ENCODE measurements at places on chromosomes 11 and 22. TPM values are rescaled to one million over a fixed set of nuclear protein-coding genes. Genes with fewer than 3 reads are reported as not detected.

GRCh38 chr11:1642288-1643145 is 12.9 kb downstream of the KRTAP5-5 start:
- no peak overlapping the region for H3K27ac ChIP-seq
- no peak for DNase-seq
- H3K4me3 ChIP-seq: no peak overlapping the region
- H3K4me1 ChIP-seq: no peaks in the 10 kb centered on the region
- H3K36me3 ChIP-seq: no peaks in the 10 kb centered on the region

PYGM gene
- 1.8 TPM for total RNA-seq

- DNase-seq: no peak
- H3K27ac ChIP-seq: no peak overlapping the region
- H3K4me1 ChIP-seq: peaks cover 2% of the 10 kb centered on the region
- H3K27me3 ChIP-seq: no peaks in the 10 kb centered on the region
- H3K36me3 ChIP-seq: peaks cover 6% of the 10 kb centered on the region
- no peak overlapping the region for H3K4me3 ChIP-seq
Observed at GRCh38 chr11:130872981-130873380, 43.3 kb downstream of the SNX19 start.

DNA sequence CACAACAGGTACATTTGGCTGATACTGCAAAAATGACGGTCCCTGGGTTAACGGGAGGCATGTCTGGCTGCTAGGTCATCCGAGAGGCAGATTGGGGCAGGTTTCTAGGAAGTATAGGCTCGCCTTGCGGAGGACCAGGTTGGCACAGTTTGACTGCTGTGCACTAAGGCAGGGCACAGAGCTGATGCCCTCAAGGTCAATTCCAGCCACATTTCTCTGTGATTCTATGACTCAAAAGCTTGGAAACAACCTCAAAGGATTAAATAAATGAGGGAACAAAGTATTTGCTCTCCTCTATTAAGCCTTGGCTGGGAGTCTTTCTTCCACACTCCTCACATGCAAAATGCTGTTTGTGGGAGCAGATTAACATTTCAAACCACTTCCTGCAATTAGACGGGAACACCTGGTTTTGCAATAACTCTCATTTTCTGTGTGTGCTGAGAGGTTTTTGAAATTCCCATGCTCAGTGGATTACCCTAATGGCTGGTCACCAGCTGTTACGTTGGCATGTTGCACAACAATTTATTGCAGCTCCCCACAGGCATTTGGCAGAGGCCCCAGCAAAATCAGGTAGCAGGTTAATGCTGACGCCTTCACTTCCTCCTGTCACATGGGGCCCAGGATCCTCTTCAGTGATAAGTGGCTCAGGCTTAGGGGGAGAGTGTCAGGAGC is 61.0 kb upstream of the PLET1 start:
- no peak for DNase-seq
- H3K4me1 ChIP-seq: peaks cover 13% of the 10 kb centered on the region
- peaks cover 6% of the 10 kb centered on the region for H3K36me3 ChIP-seq
- no peak overlapping the region for H3K27ac ChIP-seq

- no peak overlapping the region for H3K4me3 ChIP-seq
- no peaks in the 10 kb centered on the region for H3K4me1 ChIP-seq
- H3K27ac ChIP-seq: no peak overlapping the region
- peak; percentile 32 for DNase-seq
- H3K27me3 ChIP-seq: peaks cover 20% of the 10 kb centered on the region
Observed at GRCh38 chr11:113532697-113533424, 57.7 kb upstream of the DRD2 start.

- no peaks in the 10 kb centered on the region for H3K4me1 ChIP-seq
- no peak overlapping the region for H3K4me3 ChIP-seq
- H3K27ac ChIP-seq: no peak overlapping the region
- no peaks in the 10 kb centered on the region for H3K27me3 ChIP-seq
- no peaks in the 10 kb centered on the region for H3K36me3 ChIP-seq
- peak; percentile 51 for DNase-seq
Observed at GRCh38 chr11:75450826-75451821, 18.1 kb upstream of the KLHL35 start.

DNA sequence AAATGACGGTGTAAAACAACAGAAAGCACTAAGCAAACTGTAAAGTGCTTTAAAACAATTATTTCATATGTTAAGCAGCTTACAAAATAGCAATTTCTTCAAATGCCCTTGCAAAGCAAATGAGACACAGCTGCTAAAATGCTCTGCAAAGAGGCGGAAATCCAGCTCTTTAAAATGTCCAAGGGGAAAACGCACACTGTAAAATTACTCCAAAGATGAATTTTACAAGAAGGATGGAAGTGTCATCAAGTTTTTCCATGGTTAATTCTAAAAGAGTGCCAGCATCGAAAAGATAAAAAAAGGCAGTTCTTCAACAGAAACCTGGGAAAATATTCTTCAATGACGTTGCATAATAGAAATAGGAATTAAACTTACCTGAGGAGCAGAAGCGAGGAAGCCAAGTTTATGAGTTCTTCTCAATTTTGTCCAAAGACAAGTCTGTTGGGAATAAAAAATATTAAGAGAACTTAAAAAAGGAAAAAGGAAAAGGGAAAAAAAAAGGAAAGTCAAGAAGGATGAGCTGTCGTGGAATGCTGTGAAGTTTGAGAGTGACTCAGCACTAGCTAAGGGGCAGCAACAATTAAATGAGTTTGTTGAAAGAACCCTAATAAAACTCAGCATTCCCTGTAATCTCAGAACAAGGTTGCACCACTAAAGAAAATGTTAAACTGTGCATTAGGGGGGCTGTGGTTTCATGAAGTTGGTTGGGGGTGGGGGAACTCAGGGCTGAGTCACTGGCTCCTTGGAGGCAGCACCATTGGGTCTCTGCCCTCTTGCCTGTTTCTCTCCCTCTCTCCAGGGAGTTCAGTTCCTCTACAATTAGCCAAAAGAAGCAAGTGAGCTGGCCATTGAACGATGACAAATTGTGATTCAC is 64.2 kb upstream of the BLID start:
- H3K4me1 ChIP-seq: no peaks in the 10 kb centered on the region
- H3K36me3 ChIP-seq: no peaks in the 10 kb centered on the region
- no peaks in the 10 kb centered on the region for H3K27me3 ChIP-seq
- no peak for DNase-seq
- no peak overlapping the region for H3K4me3 ChIP-seq

GRCh38 chr11:93585758-93586157 is 42.6 kb upstream of the SMCO4 start:
- H3K4me1 ChIP-seq: no peaks in the 10 kb centered on the region
- no peak for DNase-seq
- no peak overlapping the region for H3K27ac ChIP-seq
- H3K36me3 ChIP-seq: peaks cover 1% of the 10 kb centered on the region

DNA sequence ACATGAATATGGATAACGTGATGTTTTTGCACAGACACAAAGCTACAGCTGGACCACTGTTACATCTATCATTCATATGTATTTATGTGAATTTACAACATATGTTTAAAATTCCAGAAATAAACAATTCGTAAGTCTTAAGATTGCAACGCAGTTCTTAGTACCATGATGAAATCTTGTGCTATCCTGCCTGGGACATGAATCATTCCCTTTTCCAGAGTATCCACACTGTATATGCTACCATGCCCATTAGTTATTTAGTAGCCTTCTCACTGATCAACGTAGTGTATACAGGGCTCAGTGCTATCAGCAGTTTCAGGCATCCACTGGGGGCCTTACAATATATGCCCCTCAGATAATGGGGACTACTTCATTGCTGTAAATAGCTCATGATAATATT is 4.3 kb downstream of the ATL3 start:
- DNase-seq: no peak
- H3K27me3 ChIP-seq: no peaks in the 10 kb centered on the region
- no peak overlapping the region for H3K27ac ChIP-seq
- H3K4me3 ChIP-seq: no peak overlapping the region

DNA sequence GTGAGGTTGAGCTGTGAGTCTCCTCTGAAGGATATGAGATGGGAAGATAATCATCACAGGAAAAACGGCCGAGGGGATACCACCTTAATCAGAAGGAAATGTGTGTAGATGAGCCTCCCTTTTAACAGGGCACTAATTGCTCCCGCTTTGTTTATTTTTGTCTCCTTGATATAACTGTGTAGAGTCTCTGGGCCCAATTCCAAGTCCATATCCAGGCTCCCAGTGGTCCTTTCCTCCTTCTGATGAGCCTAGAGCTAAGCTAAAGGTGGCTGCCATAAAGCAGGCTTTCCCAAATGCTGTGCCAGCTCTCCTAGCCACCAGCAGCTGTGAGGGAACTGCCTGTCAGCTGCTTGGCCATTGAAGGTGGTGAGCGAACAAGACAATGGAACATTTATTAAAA is 17.1 kb upstream of the CCDC90B start:
- DNase-seq: no peak
- no peaks in the 10 kb centered on the region for H3K4me1 ChIP-seq
- no peak overlapping the region for H3K4me3 ChIP-seq
- H3K27me3 ChIP-seq: peaks cover 3% of the 10 kb centered on the region

PHF21B gene
- not detected for total RNA-seq

- peaks cover 9% of the 10 kb centered on the region for H3K27me3 ChIP-seq
- H3K4me1 ChIP-seq: no peaks in the 10 kb centered on the region
- H3K36me3 ChIP-seq: no peaks in the 10 kb centered on the region
- no peak for DNase-seq
Observed at GRCh38 chr11:113177671-113178070, 136.7 kb upstream of the TTC12 start.

FAM83F gene
- 3.6 TPM for total RNA-seq

DNA sequence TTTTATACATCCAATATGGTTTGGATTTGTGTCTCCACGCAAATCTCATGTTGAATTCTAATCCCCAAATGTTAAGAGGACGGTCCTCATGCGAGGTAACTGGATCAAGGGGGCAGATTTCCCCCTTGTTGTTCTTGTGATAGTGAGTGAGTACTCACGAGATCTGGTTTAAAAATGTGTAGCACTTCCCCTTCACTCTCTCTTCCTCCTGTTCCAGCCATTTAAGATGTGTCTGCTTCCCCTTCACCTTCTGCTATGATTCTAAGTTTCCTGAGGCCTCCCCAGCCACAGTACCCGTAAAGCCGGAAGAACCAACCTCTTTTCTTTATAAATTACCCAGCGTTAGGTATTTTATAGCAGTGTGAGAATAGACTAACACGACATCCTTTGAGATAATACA is 98.6 kb downstream of the TTC28 start:
- no peak overlapping the region for H3K4me3 ChIP-seq
- H3K4me1 ChIP-seq: peaks cover 2% of the 10 kb centered on the region
- peaks cover 32% of the 10 kb centered on the region for H3K27me3 ChIP-seq

DNA sequence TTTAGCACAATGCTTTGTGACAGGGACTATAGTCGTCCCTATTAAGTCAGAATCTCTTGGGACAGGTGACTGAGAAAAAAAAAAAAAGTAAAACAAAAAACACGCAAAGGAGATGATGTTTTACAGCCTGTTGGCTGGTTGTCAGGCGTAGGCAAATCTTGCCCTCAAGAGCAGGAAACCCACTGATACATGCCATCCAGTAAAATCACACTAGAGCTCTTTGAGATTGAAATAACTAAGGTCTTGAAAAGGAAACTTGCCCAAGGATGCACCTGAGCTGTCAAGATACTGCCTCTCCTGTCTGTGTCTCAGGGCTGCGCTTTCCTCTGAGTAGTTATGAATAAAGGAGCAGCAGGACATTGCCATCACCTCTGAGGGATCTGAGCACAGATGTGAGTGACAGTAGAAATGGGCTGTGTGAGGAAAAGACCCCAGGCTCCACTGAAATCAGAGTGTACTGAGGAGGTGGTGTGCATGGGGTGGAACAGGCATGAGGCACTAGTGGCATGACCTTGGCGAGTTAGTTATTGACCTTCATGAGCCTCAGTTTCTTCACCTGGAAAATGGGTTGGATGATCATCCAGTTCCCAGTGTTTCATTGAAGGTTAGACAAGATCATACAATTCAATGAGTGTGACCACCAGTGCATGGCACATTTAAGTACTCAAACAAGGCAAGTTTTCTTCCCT is 23.3 kb downstream of the MICAL2 start:
- H3K4me1 ChIP-seq: peaks cover 26% of the 10 kb centered on the region
- DNase-seq: no peak
- no peaks in the 10 kb centered on the region for H3K36me3 ChIP-seq
- H3K27me3 ChIP-seq: no peaks in the 10 kb centered on the region

DNA sequence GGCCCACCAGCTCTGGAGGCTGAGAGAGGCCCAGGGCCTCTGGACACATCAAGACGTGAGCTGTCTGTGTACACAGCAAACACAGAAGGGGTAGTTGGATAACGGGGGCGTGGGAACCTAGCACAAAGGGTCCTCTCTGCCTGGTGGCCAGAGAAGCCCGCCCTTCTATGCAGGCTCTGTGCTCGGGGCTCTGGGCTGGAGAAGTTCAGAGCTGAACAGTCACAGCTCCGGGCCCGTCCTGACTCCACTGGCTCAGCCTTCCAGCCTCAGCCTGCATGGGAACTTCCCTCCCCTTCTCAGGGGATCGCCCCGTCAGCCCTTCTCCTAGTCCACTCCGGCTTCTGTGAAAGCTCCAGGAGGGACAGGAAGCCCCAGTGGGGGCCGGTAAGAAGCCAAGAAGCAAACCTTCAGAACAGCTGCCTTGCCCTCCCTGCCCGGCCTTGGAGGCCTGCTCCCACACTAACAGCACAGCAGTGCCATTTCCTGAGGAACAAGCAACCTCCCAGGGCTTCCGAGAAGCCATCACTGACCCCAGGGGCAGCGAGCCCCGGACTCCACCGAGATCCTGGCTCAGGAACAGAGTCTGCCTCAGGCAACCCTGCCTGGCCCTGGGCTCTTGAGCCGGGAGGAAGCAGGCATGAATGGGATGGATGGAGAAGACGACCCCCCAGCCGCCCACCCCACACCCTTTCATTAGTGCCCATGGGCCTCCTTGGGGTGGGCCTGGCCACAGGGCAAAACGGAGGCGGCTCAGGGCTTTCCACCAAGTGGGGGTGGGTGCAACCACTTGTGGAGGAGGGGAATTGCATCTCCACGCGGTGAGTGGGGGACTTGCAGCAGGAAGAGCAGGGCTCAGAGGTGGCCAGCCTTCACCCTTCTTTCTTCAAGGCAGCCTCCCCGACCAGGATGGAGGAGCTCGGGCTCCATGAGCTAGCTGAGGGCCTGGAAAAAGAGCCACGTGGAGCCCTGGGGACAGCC is 119.8 kb downstream of the ST3GAL4 start:
- no peaks in the 10 kb centered on the region for H3K27me3 ChIP-seq
- H3K4me1 ChIP-seq: peaks cover 2% of the 10 kb centered on the region
- H3K27ac ChIP-seq: no peak overlapping the region
- H3K36me3 ChIP-seq: no peaks in the 10 kb centered on the region

SNX32 gene
- 2.4 TPM for total RNA-seq

GRCh38 chr11:1826552-1827094 is 8.2 kb upstream of the SYT8 start:
- H3K27ac ChIP-seq: no peak overlapping the region
- H3K27me3 ChIP-seq: no peaks in the 10 kb centered on the region
- H3K4me1 ChIP-seq: no peaks in the 10 kb centered on the region
- no peak for DNase-seq

DNA sequence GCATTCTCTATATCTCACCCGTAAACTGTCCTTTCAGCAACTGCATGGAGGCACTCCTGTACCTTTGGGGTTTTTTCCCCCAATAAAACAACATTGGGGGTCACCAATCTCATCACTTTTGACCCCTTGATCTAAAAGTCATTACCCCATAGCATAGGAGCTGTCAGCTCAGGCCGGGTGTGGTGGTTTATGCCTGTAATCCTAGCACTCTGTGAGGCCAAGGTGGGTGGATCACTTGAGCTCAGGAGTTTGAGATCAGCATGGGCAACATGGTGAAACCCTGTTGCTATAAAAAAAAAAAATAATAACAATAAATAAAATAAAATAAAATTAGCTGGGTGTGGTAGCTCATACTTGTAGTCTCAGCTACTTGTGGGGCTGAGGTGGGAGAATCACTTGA is 17.1 kb upstream of the GDPD4 start:
- no peak overlapping the region for H3K4me3 ChIP-seq
- peaks cover 3% of the 10 kb centered on the region for H3K4me1 ChIP-seq
- peaks cover 4% of the 10 kb centered on the region for H3K36me3 ChIP-seq
- DNase-seq: no peak
- no peak overlapping the region for H3K27ac ChIP-seq
- H3K27me3 ChIP-seq: peaks cover 8% of the 10 kb centered on the region

Measured in activated naive CD8-positive, alpha-beta T cell treated with anti-CD3 and anti-CD28 coated beads for 36 hours (primary cell).